ENCODE measurements at places on chromosomes 7 and 10.

GRCh38 chr7:140146574-140146973, 30.2 kb downstream of the KDM7A start:
- DNase-seq, result no peak

DNA sequence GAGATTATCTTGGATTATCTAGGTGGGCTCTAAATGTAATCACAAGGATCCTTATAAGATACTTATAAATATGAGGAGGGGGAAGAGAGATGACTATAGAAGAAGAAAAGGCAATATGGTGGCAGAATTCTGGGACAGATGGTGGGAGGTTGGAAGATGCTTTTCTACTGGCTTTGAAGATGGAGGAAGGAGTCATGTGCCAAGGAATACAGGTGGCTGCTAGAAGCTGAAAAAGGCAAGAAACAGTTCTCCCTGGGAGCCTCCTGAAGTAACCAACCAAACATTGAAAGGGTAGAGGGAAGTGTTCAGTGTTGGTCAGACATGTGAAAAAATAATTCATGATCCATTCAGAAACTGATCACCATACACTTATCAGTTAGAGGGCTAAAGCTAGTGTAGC, 213.3 kb downstream of the WDR11 start:
- DNase-seq, result no peak

DNA sequence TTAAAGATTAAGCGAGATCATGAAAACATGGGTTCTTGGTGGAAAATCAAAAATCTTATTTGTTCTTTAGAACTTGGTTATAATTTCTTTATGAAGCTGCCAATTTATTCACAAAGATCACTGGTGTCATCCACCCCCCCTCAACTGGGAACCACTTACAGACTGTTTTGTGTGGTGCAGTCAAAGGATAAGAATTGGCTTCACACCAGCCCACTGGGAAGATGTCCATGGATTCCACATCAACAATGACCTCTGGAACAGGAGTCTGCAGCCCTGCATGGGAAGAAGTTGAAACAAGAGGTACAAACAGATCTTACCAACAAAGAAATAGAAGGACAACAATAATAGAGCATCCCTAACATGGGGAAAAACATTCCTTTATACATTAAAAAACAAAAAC, 205.2 kb downstream of the SFMBT2 start:
- no peak for DNase-seq

GRCh38 chr7:11447106-11447505, 384.9 kb downstream of the THSD7A start:
- DNase-seq, result no peak

DNA sequence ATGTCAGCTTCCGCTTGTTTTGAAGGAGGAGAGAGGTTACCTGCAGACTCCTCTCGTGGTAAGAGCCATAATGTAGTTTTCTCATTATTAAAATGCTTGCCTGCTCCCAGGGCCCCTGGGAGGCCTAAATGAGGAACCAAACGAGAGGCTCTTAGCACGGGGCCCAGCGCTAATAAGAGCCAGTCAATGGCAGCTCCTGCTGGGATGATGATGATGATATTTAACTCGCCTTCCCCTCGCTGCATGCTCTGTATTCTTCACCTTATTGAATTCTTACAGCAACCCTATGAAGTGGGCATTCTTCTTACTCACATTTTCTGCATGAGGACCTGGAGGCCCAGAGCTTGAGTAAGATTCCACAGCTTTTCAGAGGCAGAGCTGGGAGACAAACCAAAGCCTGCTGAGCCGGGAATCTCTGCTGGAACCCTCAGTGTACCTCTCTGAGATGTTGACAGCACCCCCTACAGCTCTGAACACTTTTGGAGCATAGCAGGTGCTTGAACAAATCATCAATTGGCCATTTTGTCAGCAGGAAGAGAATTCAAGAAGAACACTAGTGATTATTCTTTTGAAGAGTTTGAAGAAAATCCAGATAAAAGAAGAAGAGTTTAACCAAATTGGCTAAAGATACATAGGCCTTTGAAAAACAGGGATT, 93.1 kb upstream of the HABP2 start:
- DNase-seq, result no peak

- no peak for DNase-seq
These were observed 64.5 kb downstream of the ZFAND4 start for GRCh38 chr10:45608052-45608451.

DNA sequence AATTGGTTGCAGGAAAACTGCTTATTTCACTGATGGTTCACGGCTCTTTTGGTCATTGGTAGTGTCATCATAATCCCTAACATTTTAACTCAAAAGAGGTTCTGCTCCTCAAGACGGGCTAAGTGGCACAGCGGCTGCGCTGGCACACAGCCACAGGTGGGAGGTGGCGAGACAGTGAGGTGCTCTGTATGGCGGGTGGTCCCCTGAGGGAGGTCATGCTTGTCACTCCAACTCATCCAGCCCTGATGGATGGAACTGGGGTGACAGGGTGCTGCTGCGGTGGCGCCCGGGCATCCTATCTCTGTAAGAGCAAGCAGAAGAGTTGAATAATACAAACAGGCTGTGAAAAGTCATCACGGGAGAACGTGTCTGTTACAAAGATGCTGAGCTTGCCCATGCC, 370.2 kb downstream of the SFMBT2 start:
- no peak for DNase-seq

- no peak for DNase-seq
These were observed 31.2 kb upstream of the COMTD1 start for GRCh38 chr10:75266945-75267344.

- peak; percentile 3 for DNase-seq
These were observed 38.7 kb downstream of the NRF1 start for GRCh38 chr7:129650056-129650758.
